ENCODE measurements at places on chromosomes 11 and 22. TPM values are rescaled to one million over a fixed set of nuclear protein-coding genes. Genes with fewer than 3 reads are reported as not detected.

- ATAC-seq: peak; percentile 73
These were observed 540.0 kb downstream of the SOX6 start for GRCh38 chr11:15816260-15816871.

- no peak for ATAC-seq
These were observed 492.6 kb upstream of the CADM1 start for GRCh38 chr11:115996808-115997188.

- no peak for ATAC-seq
These were observed 2.1 kb upstream of the DMC1 start for GRCh38 chr22:38572065-38572464.

- peak; percentile 54 for ATAC-seq
These were observed 15.8 kb upstream of the ZC3H12C start for GRCh38 chr11:110077346-110077745.

- ATAC-seq: peak; percentile 80
These were observed 5.1 kb downstream of the FAM118B start for GRCh38 chr11:126216526-126217305.

GRCh38 chr11:128323381-128323780 lies 264.0 kb downstream of the ETS1 start:
- no peak for ATAC-seq

DNA sequence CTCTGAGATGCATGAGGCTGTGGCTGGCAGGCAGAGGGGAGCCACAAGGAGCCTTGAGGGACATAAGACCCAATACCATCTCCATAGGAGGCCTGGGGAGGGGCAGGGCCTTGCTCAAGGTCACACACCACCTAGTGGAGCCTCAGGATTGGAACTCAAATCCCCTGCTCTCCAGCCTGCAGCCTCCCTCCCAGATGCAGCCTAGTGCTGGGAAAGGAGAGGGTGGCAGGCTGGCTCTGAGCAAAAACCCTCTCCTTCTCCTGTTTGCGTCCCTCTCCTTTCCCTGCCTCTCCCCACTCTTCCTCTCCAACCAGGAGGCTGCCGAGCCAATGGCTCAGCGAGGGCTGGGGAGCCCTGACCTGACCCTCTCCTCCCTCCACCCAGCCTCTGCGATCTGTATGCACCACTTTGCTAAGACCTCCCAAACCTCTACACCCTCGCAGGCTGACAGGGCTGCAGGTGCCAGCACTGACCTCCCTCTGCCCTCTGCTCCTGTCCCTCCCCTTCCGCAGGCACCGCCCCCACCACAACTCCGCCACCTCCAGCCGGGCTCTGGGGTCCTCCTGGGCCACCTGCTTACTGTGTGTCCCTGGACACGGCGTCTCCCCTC lies 14.7 kb downstream of the IGLL1 start:
- ATAC-seq: peak; percentile 12

GRCh38 chr11:77151804-77152509 lies 23.9 kb downstream of the MYO7A start:
- peak; percentile 89 for ATAC-seq

DNA sequence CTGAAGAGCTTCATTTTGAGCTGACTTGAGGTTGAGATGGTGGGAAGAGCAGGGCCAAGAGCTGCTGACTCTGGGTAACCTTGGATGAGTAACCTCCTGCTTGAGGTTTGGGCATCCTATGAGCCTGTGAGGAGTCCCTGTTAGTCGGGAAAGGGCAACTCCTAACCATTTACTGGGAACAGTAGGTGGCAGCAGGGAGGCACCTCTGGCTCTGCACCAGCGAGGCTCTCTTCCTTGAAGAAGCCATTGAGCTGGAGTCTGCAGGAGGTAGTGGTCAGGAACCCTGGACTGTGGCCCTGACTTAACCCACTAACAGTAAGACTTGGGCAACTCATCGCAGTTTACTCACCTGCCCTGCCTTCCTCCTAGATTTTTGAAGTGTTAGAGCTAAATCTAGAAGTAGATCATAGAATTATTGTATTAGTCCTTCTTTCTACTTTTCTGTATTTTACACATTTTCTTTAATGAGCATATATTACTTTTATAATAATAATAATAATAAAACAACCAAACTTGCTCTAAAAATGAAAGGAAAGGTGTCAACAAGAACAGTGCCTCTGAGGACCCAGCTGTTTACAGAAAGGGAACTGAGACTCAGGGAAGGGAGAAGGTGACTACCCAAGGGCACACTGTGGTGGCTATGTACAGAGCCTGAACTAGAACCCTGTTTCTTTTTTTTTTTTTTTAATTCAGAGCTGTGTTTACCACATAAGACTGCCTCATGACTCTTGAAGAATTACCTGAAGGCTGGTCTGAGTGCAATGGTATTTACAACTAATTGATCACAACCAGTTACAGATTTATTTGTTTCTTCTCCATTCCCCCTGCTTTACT lies 47.5 kb downstream of the MEI1 start:
- ATAC-seq: peak; percentile 98

- no peak for ATAC-seq
These were observed 36.7 kb downstream of the SPATA19 start for GRCh38 chr11:133808393-133809140.

DNA sequence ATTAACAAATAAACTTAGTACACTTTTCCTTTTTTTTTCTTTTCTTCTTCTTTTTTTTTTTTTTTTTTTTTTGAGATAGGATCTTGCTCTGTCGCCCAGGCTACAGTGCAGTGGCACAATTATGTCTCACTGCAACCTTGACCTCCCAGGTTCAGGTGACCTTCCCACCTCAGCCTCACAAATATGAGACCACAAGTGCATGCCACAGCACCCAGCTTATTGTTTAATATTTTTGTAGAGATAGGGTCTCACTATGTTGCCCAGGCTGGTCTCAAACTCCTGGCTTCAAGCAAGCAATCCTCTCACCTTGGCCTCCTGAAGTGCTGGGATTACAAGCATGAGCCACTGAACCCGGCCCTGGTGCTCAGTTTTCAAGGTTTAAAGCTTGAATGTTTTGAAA lies 88.9 kb downstream of the ELP4 start:
- ATAC-seq: no peak

- ATAC-seq: no peak
These were observed 58.2 kb upstream of the PDE3B start for GRCh38 chr11:14585438-14585837.

DNA sequence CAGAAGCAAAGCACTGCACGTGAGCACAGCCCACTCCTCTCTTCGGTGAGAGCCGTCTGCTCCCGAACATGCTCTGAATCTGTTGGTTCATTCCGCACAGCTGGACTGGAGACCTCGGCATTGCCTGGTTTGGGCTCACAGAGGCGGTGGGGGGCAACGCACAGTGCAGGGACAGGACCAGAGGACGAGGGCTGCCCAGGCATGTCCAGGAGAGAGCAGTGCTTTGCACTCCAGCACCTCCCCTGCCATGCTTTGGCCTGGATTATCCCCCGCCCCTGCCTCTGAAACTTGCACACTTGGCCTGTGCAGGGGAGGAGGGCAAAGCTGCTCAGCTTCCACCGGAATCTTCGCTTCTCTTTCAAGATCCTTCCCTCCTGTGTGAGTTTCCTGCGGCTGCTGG lies 536.5 kb downstream of the BRD1 start:
- no peak for ATAC-seq

DNA sequence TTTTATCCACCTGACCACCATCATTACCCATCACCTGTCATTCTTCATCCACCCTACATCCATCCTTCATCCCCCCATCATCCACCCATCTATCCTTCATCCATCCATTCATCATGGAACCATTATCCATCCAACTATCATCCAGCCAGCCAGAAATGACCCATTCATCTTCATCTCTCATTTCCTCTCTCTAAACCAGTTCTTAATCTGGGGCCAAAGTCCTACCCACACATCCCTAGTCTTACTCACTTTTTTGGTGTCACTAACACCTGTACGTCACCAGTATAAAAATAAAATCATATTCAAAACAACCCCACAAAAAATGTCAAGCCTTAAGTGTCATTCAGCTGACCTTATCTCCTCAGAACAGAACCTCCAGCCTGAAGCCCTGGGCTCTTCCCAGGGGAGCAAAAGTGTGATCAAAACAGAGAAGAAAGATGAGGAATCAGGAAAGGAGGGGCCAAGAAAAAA lies 12.3 kb downstream of the SPI1 start:
- peak; percentile 72 for ATAC-seq

DNA sequence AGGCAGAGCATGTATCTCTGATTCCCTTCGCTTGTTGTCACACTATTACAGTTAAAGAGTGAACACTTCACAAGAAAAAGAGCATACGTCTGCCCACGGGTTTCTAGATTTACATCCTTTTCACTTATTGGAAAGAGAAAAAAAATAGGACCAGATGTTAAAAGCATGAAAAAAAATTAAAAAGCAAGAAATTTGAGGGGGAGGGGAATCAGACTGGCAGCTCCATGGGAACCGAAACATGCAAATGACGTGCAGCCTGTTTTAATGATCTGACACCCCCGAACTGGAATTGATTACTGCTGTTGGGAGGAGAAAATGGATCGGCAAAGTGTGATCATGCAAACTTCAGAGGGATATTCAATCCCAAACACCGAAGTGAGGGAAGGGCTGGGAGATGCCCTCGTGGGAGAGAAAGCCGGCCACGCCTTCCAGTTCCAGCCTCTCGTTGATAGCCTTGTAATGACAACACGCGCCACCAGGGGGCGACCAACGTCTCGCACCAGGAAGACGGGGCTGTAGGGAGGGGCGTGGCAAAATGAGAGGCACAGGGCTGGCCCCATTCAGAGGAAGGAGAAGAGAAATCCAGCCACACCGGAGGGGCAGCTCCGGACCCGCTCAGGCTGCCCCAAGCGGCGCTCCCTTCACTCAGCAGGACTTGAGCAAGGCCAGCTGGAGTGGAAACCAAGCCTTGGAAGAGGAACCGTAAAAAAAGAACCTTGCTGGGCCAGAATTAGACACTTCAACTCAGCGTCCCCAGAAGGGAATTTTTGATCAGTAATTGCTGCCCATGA lies 53.8 kb upstream of the SYT13 start:
- peak; percentile 99 for ATAC-seq

The SLC22A12 gene
- total RNA-seq: not detected

The HSCB gene
- total RNA-seq: 18.9 TPM

The CDC42EP2 gene
- total RNA-seq: 2.0 TPM

The UBASH3B gene
- 10.6 TPM for total RNA-seq

The P2RX6 gene
- not detected for total RNA-seq

The OR4D11 gene
- total RNA-seq: not detected
